ENCODE measurements at places on chromosomes 2 and 18.

- peak; percentile 45 for DNase-seq
These were observed 5.8 kb downstream of the SLC14A2 start for GRCh38 chr18:45621061-45621511.

- DNase-seq = peak; percentile 94
These were observed 47.4 kb downstream of the LRRFIP1 start for GRCh38 chr2:237674731-237675276.

DNA sequence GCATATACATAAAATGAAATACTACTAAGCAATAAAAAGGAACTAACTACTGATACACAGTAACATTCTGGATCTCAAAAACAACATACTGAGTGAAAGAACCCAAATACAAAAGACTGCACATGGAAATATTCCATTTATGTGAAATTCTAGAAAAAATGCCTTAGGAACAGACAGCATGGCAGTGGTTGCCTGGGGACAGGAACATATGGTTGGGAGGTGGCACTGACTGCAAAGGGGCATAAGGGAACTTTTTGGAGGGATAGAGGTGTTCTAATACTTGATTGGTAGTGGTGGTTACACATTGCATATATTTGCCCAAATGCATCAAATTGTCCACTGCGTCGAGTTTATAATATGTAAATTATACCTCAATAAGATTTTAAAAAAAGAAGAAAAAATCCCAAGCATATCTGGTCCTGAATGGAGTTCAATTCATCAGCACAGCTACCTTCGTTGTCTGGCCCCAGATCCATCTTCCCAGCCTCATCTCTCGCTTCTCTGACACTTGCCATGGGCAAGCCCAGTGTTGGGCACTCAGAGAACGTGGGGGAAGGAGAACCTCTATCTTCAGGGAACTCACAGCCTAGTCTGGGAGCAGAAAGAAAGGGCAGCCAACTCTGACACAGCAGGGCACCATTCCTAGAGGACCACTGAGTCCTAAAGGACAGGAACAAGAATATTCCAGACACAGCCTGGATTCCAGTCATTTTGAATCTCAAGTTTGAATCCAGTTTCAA lies 8.6 kb upstream of the SMAD4 start:
- no peak for DNase-seq

DNA sequence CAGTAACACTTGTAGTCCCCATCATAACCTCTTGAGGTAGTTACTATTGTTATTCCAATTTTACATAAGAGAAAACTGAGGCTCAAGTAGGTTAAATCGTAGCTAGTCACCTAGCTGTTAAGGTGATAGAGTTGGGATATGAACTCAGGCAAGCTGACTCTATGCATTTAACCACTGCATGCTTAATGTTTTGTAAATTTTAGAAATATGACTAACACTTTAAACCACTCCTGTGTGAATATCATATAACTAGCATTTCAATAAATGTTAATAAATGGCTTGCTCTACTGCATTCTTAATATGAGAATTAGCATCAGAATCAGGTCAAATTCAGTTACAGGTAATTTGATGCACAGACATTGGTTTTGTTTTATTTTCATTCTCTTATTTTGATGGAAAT lies 35.6 kb upstream of the CREB1 start:
- DNase-seq = no peak

DNA sequence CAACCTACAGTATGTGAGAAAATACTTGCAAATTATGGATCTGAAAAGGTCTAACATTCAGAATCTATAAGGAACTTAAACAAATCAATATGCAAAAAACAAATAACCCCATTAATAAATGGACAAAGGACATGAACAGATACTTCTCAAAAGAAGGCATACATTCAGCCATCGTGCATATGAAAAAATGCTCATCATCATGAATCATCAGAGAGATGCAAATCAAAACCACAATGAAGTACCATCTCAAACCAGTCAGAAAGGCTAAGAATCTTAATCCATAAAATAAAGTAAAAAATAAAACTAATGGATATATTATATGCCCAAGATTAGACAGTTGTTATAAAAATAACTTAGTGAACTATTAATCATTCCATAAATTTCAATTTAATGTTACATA lies 154.0 kb downstream of the CALCRL start:
- DNase-seq = no peak

- DNase-seq = no peak
These were observed 48.4 kb downstream of the ZEB2 start for GRCh38 chr2:144471305-144472045.

- no peak for DNase-seq
These were observed 34.5 kb downstream of the SLC4A3 start for GRCh38 chr2:219661955-219662395.

GRCh38 chr2:200089040-200089755 lies 133.8 kb downstream of the MAIP1 start:
- DNase-seq = no peak

DNA sequence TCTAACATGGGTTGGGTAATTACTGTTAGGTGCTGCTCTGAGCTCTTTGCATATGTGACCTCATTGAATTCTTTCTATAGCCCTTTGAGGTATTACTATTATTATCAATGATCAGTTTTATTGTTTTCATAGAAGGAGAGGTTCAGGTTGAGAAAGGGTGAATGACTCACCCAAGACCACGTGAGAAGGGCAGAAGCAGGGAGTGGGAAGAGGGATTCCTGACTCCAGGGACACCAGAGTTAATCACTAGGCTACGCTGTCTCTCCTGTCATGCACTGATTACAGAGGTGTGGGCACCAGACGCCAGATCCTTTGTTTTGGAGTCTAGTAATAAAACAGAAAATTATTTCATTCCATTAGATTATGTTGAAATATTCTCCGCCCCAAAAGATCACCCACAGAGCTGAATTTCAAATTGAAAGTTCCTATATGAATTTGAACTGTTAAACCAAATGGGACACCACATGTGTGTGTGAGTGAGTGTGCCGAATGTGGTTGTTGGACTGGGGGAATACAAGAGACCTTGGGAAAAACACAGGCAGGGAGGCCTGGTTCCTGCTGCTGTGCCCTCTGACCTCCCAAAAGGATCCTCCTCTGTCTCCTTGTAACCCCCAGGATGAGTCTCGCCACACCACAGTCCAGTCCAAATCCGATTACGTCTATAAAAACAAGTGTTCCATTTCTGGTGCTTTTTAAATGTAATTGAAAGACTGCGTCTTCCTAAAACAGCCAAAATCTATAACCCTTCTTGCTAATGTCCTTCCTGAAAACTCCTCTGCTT lies 215.4 kb downstream of the ZNF521 start:
- DNase-seq = no peak

DNA sequence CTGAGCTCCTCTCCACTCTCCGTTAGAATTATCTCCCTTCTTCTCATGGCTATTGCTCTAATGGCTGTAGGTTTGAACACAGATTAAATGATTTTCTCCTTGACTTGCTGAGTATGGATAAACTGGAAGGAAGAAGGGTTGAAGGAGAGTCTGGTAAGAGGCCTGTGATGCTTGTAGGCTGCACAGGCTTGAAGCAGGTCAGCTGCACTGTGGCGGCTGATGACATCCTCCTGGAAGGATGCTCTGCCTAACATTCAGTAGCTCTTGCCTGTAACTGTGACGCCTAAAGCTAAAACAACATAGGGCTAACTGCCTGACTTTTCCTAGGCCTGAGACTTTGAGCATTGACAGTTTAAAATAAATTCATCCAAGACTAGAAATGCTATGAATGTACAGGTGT lies 166.3 kb downstream of the MREG start:
- DNase-seq = no peak

- DNase-seq = no peak
These were observed 166.6 kb downstream of the EPHA4 start for GRCh38 chr2:221405521-221405920.

DNA sequence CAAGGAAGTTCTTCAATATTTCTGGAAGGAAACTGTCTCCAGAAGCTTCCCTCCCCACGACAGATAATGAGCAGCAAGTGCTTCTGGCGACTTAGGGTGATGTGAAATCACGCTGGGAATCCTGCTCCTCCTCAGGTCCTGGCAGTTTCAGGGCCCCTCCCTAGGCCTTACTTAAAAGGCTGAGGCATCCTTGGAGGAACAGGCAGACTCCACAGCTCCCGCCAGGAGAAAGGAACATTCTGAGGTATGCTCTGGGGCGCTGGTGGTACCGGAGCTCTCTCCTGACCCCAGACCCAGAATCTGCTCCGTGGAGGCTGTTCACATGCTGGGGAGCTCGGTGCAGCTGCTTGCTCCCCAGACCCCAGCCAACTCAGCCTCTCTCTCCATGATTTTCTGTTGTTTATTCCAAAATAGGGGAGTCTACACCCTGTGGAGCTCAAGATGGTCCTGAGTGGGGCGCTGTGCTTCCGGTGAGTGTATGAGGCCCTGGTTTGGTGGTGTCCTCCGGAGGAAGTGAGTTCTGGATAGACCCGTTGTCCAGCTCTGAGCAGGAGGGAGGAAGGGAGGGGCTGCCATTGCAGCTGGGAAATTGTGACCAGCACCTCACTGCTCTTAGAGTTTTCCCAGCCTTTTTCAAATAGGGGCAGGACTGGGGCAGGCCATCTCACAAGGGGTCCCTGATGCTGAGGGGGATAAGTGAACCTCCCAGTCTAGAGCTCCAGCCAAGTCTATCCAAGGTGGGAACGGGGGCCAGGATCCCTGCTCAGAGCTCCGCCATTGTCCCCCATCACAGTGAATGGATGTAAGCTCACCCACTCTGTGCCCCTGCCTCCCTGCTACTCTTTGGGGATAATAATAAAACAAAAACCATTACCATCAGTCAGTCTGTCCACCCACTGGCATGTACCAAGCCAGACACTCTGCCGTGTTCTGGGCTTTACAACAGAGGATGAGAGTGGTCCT lies at the start of gene IL36RN:
Gene IL36RN (plus strand): TSS at position 201 of the 963 bp plus-strand sequence. CDS start 241 bp downstream, at position 442.
- no peak for DNase-seq

DNA sequence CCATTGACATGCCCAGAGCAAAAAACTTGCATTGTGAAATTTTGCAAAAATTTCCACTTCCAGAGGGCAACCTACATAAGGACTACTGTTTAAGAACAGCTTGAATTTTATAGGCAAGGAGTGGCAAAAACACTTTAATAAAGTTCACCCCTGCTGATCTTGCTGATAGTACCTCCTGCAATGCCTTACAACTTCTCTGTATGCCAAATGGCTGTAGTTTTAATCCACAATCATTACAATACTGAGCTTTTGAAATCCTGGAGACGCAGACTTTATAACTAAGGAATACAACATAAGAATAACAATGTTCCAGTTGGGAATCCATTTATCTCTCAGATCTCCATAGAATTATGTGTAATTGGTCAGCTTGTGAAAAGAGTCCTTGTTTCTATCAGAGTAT lies 247.5 kb downstream of the KCNJ3 start:
- DNase-seq = no peak

GRCh38 chr18:52452427-52452826 lies 112.4 kb downstream of the DCC start:
- DNase-seq = no peak

DNA sequence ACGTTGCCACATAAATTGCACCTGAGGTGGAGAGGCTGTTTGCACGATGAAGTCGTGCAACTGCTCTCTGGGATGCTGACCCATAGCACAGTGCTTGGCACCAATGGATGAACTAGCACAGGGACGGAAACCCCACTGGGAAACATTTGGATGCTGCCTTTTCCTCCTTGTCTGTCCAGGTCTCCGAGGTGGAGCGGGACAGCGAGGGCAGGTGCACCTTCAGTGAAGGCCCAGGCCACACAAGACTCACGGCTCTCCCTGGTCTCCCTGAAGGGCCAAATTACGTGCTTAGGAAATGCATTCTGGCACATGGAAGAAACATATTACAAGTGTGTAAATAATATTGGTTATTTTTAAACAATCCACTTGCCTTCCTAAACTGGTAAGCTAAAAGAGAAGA lies 70.3 kb downstream of the TPO start:
- DNase-seq = no peak

DNA sequence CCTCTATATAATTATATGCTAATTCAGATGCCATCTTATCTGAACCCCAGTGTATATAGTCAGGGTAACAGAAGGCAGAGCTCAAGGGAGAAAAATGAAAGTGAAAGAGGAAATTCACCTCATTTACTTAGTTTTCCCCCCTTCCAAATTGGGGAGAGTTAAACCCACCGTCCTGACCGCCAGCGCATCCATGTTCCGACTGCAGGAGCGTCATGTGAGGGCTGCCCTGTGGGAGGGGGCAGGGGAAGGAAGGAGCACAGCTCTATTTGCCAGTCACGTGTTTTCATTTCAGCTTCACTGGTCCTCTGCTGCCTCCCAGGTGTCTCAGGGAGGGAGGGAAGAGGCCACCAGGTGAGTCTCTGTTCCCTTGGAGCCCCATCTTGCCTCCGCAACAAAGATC lies 13.2 kb downstream of the CNNM4 start:
- peak; percentile 44 for DNase-seq

- DNase-seq = no peak
These were observed 276.9 kb downstream of the CAMKMT start for GRCh38 chr2:44638649-44639048.

- DNase-seq = no peak
These were observed 134.8 kb upstream of the SERPINE2 start for GRCh38 chr2:224173933-224174332.

GRCh38 chr2:190603374-190603773 lies 45.5 kb upstream of the NAB1 start:
- no peak for DNase-seq

GRCh38 chr2:168192839-168193616 lies 54.4 kb downstream of the STK39 start:
- peak; percentile 56 for DNase-seq

- no peak for DNase-seq
These were observed 161.3 kb downstream of the MTCL1 start for GRCh38 chr18:8866679-8867078.

DNA sequence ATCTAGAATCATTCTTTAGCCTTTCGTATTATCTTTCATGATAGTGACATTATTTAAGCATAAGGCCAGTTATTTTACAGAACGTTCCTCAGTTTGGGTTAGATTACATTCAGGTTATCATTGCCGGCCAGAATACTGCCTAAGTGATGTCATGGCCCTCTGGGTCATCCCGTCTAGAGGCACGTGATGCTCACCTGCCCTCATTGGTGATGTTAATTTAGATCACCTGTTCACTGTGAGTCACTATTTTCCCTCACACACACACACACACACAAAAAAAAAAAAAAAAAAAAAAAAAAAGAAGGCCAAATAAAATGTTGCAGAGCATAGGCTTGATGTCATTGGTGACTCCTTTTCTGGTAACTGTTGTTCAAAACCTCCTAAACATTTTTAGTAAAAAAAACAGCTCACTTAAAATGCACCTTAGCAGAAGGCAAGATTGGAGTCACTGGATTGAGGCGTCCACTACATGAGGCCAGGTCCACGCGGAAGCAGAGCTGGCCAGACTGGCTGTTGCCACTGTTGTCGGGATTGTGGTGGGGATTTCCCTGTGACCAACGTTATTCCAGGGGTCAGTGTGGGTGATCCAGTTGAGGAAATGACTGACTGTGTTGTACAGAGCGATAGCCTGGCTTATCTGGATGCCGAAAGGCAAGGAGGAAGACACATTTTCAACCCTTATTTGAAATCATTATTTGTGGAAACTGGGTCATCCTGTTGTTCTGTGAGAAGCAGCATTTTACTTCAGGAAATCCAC lies 52.1 kb upstream of the CNGA3 start:
- no peak for DNase-seq

DNA sequence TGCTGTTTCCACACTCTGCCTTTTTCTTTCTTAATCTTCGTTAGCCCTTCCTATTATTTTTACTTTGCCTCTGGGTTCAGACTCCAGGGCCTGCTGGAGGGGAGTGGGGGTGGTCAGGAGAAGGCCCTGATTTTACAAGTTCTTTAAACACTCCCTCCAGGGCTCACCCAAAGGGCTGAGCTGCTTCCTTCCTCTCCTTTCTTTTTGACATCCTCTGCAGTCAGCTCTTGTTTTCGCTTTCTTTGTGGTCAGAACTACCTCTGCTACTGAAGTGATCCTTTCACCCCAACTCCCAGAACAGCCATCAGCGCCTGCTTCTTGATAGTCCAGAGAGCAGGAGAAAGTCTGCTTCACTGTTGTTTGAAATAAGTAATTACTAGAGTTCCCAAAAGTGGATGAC lies 925.7 kb downstream of the EPHA4 start:
- DNase-seq = no peak
